CD4-positive, alpha-beta T cell treated with Interleukin-6 at 100 ng/mL for 8 hours (primary cell): ENCODE measurements at places on chromosomes 2 and 18.
A peak's percentile ranks its signal among the peaks of the same experiment; 100 is the strongest.

- DNase-seq, result no peak
These were observed 18.8 kb downstream of the TSN start for GRCh38 chr2:121774235-121774634.

GRCh38 chr18:22816266-22817176 is 116.6 kb upstream of the RBBP8 start:
- no peak for DNase-seq

- DNase-seq, result peak; percentile 34
These were observed 47.0 kb upstream of the TTC39C start for GRCh38 chr18:23967321-23968089.

DNA sequence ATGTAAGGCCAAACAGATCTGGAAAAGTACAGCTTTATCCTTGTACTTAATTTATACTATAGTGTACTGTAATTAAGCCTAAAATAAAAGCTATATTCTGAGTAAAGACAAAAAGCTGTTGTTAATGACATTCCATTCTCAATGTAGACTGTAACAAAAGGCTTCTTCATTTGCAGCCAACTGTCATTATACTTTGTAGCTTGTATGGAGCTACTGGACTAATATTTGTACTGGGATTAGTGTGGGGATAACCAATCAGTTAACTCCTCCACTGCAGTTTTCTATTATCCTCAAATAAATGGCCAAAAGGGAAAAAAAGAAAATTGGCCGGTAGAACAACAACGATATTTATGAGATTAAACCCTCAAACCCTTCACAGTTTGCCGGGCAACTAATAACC is 66.5 kb downstream of the STK39 start:
- no peak for DNase-seq

GRCh38 chr2:230328155-230328458 is 1.1 kb downstream of the SP140L start:
- DNase-seq, result no peak

DNA sequence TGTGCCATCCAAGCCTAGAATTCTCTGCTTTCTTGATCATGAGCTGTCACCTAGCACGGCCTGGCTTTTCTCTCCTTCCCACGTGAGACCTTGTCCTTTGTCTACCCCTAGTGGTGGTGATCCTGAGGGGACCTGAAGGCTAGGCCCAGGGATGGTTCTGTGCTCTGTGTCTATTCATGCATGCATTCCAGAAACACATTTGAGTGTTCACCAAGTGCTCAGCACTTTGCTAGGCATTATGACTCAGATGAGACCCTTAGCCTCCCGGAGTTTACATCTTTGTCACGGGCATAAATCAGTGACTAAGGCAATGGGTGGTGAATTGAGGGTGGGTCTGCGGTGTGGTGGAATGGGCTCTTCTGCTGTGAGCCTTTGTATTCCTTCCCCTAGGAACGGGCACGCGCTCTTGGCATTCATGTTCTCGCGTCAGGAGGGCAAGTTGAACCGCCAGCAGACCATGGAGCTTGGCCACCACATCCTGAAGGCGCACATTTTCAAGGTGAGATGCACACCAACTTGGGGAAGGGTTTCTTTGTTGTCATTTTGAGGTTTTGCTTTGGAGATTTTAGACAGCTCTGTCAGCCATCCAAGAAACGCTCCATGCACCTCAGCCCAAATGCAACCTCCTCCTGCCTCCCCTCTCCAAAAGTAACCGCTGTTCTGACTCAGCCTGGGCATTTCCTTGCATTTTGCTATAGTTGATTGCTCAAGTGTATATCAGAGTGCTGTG is 100.9 kb downstream of the WDSUB1 start:
- DNase-seq, result peak; percentile 17

- no peak for DNase-seq
These were observed 164.3 kb downstream of the LTBP1 start for GRCh38 chr2:33111002-33111446.

DNA sequence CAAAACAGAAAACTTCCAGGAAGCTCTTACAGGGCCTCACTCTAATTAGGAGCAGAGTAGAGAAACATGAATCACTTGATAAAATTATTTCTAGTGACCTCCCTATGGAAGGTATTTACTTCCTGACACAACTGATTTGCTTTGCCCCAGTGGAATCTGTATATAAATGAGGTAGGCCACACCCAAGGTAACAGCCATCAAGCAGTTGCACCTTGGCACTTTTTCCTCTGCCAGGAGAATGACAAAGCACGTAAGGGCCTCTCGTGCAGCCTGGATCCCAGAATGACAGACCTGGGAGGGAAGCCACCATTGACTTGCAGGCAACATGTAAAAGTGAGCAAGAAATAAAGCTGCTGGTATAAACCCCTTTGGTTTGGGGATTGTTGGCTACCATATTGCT is 620.0 kb upstream of the SLC39A10 start:
- no peak for DNase-seq

DNA sequence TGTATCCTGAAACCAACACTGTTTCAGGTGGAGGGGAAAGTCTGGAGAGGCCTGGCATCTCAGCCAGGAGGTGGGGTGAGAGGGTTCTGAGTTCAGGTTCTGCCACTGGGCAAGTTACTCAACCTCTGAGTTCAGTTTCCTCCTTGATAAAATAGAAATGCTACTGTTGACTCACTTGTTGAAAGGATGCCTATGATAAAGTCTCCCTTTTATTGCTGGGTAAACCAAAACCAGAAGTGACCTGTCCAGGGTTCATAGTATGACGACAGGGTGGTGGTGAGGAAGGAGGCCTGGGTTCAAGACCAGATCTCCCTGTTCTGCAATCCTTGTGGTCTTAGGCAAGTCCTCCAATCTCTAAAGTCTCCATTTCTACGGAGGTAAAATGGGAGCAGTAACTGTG is 232.7 kb downstream of the PRKCE start:
- no peak for DNase-seq

GRCh38 chr2:157839162-157839801 is 36.8 kb downstream of the ACVR1 start:
- DNase-seq, result no peak

DNA sequence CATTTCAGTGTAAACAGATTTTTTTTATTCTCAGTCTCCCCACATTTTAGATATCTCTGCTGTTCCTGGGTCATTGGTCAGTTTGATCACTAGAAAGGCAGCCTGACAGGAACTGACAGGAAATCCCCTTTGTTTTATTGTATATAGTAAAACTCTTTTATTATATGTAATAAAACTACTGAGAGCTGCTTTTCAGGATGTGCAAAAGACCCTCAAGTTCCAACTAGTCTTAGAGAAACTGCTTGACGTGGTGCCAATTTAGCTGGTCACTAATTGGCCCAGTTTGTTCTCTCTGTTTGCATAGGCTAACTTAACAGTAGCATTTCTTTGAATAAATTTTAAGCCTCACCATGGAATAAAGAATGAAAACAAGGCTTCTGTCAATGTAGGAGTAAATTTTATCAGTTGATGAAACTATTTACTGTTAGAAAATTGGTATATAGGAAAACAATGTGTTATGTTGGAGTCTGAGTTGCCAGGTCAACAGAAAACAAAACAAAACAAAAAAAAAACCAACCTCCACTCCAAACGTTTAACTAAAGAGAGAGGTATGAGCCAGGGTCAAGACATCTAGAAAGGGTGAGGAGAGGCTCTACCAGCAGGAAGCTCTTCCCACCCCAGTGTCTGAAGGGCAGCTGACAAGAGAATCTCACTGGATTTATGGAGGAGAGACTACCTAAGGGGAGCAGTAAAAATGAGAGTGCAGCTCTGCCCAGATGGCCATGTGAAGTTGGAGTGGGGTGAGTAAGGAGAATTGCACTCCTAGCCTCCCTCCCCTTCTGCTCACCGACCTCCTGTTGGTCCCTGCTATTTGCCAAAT is 184.6 kb downstream of the ST6GAL2 start:
- DNase-seq, result no peak

DNA sequence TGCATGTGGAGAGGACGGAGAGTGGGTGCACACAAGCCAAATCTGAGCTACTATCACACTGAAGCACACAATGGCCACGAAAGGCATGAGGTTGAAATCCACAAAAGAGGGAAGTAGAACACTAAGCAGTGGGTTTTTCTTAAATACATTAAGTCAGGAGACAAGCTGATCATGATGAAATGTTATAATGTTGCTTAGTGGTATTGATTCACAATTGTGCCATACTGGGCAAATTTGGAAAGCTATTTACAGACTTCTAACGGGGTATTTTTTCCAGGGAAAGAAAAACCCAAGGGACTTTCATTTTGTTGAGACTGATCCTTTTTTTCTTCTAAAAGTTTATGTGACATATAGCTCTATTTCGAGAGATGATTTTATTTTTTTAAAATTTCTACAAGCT is 100.8 kb upstream of the CNGA3 start:
- no peak for DNase-seq

- DNase-seq, result no peak
These were observed 16.3 kb upstream of the SCYGR2 start for GRCh38 chr2:227582369-227582768.

DNA sequence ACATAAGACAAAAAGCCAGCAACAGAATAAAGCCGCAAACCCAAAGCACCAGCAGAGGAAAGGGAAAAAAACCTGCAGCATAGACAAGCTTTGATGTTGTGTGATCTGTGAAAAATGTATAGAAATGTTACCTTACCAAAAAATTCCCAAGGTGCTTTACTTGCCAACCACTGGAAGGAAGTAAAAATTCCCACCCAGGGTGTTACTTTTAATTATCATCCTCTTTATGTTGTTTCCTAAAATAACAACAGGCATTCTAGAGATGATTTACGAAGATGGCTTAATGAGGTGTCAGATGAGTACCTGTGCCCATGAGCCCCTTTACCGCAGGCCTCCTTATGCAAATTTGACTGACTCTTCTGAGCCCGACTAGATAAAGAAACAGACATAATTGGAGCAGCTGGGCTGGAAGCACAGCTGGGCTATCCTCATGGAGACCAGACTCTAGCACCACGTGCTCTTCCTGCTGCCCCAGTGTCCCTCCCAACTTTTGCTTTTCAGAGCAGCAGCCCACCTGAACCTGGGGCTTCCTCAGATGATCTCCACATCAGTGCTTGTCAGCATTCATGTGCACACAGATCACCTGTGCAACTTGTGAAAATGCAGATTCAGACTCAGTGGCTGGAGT is 41.5 kb downstream of the SRSF7 start:
- DNase-seq, result peak; percentile 67

DNA sequence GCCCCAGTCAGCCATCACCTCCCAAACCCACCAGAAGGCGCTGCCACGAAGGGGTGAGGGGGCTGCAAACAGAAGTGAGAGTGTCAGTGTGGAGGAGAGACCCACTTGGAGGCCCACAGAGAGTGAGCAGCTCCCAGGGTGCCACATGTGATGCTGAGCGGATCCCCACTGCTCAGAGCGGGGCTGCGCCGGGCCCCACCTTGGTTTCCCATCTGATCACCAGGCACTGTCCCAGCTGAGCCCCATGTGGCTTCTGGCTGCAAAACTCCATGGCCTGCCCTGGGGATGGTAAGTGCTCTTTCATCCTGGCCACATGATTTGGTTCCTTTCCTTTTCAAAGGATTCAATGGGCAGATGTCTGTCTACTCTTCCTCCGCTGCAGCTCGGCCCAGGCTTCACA is 23.8 kb downstream of the SNORC start:
- DNase-seq, result no peak

DNA sequence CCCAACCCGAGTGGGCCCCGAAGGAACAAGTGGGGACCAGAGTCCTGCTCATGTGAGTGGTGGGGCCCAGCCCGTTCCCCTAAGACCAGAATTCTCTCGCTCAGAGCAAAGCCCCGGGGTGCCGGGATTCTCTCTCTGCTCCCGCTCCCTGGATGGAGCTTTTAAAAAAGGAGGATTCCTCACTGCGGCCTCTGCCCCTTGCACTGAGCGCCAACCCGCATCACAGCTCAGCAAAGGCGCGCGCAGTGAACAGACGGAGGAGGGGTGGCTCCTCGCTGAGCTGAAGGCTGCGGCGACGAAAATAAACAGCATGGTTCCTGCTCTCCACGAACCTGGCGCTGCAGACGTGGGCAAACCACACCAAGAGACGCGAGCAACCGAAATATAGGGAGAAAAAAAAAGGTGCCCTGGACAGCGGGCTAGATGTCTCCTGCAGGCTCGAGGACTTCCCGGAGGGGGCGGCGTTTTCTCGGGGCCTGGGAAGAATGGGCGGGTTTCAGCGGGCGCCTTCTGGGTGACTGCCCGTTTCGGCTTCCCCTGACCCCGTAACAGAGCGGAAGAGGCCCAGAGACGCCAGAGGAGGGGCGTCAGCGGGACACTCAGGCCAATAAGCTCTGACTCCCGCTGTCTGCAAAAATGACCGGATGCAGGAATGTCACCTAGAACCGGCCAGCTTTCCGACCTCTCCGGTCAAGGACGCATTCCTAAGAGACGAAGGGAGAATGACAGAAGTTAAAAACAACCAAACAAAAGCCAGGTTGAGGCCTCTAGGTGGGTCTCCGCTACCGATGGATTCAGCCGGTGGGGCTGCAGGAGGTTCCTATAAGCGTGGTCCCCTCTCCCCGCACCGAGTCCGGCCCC is 819 bp upstream of the KLF11 start:
- DNase-seq, result peak; percentile 19

DNA sequence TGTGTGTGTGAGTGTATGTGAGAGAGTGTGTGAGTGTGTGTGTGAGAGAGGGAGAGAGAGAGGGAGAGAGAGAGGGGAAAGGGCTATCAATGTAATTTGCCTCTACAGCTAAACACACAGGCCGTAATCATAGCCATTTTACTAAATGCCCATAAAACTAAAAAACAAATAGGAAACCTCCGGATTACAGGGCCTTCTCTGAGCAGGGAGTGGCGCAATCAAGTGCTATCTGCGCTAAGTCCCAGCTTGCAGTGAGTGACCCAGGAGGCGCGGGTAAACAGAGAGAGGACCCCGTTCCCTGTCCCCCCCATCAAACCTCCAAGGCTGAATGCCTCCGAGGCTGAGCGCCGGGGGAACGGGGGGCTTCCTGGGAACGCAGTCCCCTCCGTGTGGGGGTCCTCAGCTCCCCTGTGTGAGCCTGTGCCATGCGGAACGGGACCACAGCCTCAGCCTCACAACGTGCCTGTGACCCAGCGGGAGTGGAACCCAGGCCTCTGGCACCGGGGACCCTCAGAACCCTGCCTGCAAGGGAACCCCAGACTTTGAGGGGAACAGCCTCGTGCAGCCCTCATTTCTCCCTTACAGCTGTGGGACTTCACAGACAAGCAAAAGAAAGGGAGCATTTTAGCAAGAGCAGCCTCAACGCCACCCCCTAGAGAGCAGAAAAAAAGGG is 54.7 kb upstream of the ID2 start:
- no peak for DNase-seq

- DNase-seq, result no peak
These were observed 13.8 kb downstream of the DPYSL5 start for GRCh38 chr2:26861610-26862224.

DNA sequence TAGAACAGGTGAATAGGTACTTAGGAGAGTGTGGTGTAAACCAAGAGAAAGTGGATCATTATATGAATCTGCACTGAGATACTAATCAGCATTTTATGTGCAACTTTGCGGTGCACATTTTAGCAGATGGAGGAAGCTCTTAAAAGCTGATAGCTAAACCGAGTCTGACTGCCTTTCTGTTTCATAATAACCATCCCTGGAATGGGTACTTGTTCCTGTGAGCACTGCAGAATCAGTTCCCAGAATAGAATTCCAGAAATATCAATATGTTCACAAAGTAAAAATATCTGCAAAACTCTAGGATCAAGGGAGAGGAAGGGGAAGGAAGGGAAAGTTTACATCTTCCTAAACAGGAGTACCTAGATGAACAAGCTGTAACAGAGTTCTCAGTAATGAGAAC is 432.2 kb upstream of the HNRNPA3 start:
- no peak for DNase-seq
